AML-193 (cell line): ENCODE measurements at places on chromosomes 5 and 9.
A peak's percentile ranks its signal among the peaks of the same experiment; 100 is the strongest.

GRCh38 chr9:78688796-78689195, 391.9 kb downstream of the PSAT1 start:
- DNase-seq, result no peak

DNA sequence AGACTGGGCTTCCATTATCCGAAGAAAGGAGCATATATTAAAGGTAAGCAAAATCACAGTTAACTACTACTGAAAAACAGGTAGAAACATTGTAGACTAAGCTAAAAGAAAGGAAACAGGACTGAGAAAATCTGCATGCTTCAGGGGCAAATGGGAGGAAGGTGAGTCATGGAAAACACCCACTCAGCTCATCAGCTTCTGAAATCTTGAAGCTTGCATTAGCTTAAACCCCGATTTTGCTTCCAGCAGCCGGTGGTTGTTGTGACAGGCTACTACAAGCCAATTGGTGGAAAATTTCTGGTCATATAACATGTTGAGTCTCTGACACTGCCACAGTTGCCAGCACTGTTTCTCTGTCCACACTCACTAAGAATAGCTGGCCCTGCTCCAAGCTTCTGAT, 179.6 kb upstream of the PUM3 start:
- no peak for DNase-seq

DNA sequence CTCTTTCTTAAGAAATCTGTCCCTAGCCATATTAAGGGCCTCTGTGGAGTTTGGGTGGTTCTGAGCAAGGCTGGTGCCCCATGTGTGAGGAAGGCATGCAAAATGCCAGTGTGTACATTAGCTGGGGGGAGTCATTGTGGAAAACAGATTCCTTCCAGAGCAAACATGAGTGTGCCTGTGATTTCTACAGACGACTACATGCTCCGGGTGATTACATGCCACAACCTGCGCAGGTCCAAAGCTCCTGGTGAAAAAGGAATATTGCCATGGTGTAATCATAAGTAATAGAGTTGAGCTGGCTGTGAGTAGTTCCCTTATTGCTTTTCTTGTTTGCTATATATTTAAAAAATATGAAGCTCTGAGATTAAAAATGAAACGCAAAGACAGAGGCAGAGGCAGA, 102.1 kb downstream of the ACER2 start:
- DNase-seq, result no peak

GRCh38 chr5:10456583-10457420, 15.1 kb downstream of the ROPN1L start:
- DNase-seq, result peak; percentile 31

GRCh38 chr9:127422133-127422782, 1.9 kb upstream of the ZNF79 start:
- DNase-seq, result no peak

- no peak for DNase-seq
These were observed 243.0 kb downstream of the RAB3C start for GRCh38 chr5:58825899-58826298.

DNA sequence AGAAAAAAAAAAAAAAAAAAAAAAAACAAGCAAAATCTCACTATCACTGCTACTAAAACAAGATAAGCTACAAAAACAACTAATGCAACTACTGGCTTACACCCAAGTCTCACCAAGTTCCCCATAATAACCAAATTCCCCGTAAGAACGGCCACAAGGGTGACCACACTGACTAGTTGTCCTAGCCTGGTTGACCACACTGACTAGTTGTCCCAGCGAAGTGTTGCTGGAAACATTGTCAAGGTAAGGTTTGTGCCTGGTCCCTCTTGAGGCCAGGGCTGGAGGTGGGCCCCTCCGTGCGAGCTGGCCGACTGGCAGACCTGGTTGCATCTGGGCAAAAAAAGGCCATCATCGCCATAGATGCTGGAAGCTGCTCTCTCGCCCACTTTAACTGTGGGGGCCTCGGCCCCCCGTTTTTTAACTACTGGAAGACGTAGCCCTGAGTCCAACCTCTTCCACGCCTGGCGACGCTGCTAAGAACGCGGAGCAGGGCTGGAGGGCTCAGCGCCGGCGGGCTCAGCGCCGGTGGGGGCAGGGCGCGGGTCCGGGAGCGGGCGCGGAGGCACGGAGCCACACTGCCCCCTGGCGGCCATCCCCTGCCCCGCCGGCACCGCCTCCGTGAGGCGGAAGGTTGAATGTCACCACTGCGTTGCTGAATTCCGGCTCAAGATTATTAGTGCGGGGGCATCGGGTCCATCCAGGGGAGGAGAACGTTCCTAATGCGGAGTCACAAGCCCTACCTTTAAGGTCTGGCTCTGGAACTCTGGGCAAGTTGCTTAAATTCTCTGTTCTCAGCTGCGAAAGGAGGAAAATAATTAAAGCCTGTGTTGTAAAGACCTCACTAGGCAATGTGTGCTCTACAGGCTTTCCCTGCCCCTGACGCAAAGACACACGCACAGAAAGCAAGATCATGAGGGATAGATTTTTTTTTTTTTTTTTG, 84.0 kb downstream of the HSD17B3 start:
- peak; percentile 45 for DNase-seq

DNA sequence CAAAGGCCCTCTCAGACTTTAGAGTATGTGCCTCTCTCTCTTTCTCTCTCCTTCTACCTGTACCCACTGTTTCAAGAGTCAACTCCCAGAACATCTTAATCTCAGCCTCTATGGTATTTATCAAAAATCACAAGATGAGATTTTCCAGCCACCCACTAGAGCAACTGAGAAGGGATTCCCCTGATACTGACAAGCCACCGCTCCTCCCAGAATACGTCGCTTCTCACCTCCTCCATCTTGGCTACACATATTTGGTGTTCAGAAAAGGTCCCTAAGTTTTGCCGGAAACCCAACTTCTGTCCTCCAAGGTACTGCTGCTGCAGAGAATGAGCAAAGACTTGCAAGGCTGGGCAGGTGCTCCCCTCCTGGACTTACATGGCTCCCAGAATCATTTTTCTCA, 6.1 kb downstream of the GARIN3 start:
- DNase-seq, result no peak

- no peak for DNase-seq
These were observed 17.1 kb downstream of the LVRN start for GRCh38 chr5:115979201-115980041.

DNA sequence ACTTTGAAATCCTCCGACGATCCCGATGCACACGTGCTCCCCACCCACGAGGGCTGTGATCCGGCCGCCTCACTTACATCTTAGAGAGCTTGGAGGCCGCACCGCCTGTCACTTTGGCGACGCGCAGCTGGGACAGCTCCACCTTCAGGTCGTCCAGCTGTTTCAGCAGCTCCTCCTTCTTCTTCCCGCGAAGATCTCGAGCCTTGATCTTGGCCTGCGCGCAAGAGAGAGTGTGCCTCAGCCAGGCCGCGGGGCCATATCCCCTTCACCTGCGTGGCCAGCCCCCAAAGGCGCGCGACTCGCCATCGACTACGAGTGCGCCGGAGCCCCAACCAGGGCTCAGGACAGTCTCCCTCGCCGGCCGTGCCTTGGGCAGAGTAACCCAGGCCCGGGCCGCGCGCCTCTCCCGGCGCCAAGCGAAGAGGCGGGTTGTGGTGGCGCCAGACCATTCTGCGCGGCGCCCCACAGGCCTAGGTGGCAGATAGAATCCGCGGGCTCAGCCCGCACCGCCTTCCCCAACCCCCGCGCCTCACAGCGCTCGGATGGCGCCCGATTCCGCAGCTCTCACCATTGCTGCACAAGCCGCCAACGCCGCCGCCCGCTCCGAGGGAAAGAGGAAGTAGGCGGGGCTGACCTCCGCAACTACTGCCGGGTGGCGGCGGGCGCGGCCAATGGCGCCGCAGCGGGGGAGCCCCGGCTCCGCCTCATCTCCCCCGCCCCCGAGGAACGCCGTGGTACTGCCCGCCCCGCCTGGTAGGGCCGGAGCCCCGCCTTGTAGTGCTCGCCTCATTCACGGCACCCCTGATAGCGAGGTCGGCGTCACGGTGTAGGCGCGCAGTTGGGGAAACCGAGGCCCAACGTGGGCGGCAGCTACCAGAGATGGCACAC, at the start of the genes ARPC5L and RPL35:
TSS of gene ARPC5L (plus strand) at position 789 of the 888 bp plus-strand sequence. CDS start 7,161 bp downstream, outside the sequence.
TSS of gene RPL35 (minus strand) at position 616 of the 888 bp plus-strand sequence. CDS start at position 571, 45 bp downstream.
- peak; percentile 89 for DNase-seq

DNA sequence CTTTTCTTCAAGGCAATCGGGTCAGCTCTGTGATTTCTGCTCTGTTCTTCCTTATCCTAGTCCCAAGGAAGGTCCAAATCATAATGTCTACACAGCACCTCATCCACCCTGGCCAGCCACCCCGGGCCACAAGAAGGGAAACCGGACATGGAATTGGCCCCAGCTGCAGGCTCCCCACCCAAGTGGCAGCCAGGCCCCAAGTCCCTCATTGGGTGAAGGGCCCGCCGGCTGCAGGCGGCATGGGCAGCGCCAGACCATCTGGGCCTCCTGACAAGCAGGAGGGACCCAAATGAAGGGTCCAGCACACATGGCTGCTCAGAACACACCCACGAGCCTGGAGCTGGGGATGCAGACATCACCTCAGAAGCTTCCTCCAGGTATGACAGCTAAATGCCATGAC, 33.7 kb downstream of the BICD2 start:
- no peak for DNase-seq

- no peak for DNase-seq
These were observed 13.0 kb upstream of the CCDC69 start for GRCh38 chr5:151236888-151237287.

DNA sequence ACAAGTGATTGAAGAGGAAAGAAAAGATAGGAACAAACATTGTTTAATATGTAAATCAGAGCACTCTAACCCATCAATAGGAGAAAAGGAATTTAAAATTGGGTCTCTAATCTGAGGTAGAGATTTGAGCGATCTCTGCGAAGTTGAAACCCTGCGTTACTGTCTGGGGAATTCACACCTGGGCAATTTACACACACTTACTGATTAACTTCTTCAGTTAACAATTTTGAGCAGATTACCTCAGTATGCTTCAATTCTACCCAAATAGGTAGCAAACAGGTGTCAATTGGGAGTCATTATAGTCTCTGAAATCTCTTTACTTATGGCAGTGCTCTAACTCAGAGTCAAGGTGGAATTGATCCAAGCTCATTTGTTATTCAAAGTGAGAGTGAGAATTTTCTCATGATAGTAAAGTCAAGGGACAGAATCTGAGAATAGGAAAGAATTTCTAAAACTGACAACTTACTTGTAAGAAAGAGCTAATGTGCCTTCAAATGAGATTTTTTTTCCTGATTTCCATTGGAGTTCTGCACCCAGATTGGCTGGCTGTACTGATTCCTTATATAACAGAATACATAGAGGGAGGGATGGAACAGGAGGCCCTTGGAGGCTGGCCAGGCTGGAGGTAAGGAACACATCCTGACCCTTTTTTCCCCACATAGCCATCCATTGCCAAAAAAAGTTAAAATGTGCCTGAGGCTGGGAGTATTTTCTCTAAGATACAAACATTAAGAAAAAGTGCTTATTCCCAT, 27.1 kb upstream of the IFNA14 start:
- DNase-seq, result no peak

DNA sequence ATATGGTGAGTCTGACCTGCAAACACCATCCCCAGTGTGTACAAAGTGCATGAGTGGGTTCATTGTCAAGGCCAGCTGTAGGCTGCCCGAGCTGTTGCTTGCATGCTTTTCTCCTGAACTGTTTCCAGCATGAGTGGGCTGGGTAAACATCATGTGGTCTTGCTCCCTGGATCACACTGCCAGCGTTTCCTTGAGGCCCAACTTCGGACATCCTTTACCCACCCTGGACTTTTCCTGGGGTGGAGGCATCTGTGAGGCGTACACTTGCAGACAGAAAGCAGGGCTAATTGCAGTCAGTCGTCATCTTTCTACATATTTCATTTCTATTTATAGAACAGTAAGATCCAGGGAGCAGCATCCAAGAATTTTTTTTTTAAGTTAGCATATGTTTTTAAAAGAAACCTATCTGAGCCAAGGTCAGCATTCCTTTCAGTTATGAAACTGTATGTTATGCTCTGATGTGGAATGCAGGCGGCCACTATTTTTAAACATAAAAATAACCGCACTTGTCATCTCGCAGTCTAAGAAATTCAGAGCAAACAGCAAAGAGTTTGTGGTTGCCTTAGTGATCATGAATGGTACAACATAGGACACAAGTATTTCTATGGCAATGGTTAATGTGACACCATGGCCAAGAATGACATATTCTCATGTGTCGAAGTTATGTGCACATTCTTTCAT, 106.5 kb upstream of the DMRT1 start:
- no peak for DNase-seq

DNA sequence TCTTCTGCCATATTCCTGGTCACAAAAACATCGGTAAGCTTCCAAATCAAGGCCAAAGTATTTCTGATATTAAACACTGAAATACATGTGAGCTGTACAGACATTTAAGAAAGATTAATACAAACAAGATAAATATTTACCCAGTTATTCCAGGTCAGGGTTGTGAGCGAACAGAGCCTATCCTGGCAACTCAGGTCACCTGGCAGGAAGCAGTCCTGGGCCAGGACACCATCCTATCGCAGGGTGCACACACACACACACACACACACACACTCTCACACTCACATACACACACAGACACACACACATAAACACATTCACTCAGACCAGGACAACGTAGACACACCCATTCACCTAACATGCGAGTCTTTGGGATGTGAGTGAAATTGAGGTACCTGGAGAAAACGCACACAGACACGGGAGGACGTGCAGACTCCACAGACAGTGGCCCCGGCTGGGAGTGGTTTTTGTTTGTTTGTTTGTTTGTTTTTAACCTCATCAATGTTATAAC, 82.4 kb upstream of the CACNA1B start:
- DNase-seq, result no peak

GRCh38 chr9:83477571-83477970, 60.6 kb downstream of the FRMD3 start:
- DNase-seq, result no peak

DNA sequence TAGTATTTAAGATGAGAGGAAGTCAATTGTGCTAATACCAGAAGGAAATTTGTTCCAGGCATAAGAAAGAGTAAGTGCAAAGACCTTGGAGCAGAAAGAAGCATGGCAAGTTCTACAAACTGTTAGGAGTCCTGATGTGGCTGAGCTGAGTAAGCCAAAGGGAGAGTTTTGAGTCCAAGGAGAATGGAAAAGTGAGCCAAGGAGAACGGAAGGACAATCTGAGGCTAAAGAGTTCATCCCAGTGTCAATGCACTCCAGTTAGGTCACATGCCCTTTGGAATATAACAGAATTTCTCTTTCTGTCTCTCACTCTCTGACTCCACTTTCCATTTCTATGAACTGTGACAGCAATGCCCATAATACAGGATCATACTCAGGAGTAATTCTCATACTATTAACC, 224.7 kb downstream of the CAAP1 start:
- DNase-seq, result no peak

DNA sequence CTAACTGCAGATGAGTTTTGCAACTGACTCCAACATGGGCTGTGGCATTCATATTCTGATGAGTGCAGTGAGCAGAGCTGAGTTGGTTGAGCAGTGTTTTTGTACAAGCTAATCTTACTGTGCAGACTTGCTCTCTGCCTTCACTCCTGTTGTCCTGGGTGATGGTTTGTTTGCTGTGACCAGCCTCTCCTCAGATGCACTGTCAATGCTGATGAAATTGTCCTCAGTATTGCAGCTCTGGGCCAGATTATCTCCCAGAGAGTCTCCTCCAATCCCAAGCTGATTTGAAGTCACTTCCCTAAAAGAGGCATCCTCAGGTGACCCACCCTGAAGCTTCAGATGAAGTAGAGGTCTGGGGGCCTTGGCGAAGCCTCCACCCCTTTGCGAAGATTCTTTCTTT, 581.8 kb downstream of the ACTL7B start:
- DNase-seq, result no peak
